ENCODE measurements at places on chromosomes 1 and 21. TPM values are rescaled to one million over a fixed set of nuclear protein-coding genes. Genes with fewer than 3 reads are reported as not detected.

The CDA gene
- 1.1 TPM for polyA plus RNA-seq

The OR10J1 gene
- polyA plus RNA-seq, result not detected

The TRIM58 gene
- polyA plus RNA-seq, result not detected

The PLA2G2F gene
- not detected for polyA plus RNA-seq

The CPLANE2 gene
- 6.8 TPM for polyA plus RNA-seq

- no peak for DNase-seq
Observed at GRCh38 chr1:179761296-179761695, 18.2 kb downstream of the FAM163A start.

DNA sequence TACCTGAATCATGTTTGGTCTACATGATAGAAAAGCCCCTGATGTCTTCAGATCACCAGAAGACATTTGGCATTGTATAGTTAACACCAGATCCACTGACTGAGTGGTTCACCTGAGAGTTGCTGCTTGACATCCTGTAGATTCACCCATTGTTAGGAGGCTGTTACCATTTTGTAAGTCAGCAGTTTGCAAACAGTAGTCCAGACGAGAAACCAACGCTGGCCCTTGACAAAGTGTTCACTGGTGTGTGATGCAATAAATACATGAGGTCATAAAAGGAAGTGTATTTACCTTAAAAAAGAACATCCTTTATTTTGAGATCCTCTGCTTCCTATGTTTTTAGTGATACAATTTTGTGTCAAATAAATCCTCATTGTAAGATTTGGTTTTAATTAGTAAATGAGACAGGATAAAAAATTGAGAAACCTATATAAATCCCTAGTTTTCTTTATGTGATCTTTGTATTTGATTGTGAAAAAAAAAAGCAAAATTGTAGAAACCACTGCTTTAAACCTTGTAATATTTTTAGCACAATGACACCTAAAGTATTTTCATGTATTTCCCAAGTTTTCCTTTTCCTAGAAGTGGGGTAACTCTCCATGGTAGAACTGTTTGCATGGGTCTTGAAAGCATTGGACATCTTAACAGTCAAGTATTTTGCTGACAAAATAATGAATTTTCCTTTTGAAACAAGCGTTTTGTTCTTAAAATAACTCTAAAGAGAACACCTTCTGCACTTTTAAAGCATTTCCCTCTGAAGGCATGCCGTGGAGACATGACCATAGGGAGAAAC is 204.3 kb downstream of the FGGY start:
- peak; percentile 15 for DNase-seq

DNA sequence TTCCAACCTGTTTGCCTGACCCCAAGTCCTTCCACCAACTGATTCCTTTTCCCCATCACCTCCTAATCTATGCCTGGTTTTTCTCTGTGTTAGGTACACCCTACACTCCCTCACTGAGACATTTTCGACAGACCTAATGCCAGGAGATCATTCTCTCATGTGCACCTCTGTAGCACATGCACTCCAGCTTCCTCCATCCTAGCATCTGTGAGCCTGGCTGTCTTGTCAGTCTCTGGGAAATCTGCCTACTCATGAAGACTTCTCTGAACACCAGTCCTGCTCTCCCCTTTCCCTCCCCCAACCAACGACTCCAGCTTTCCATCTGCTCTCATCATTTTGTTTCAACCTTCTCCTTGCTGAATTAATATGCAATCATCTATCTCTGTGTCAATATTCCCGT is 987 bp downstream of the MED8 start:
- DNase-seq, result no peak

DNA sequence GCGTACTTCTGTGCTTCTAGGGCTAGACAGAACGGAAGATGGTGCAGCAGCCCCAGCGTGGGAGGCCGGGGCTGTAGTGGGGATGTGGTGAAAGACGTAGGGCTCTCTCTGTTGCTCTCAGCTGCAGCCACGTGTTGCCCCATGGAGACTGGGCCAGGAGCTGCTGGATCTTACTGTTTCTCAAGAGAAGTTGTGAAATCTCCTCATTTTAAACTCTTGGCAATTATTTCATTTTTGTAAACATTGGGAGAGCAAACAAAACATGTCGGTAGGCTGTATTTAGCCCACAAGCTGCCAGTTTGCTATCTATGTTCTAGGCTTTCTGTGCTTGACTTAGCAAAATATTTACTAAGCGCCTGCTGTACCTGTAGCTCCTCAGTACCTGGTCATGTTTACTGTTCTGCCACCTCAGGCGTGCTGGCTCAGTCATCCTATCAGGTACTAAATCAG is 15.9 kb upstream of the ELOA start:
- DNase-seq, result no peak

- no peak for DNase-seq
Observed at GRCh38 chr21:46667741-46668380, 32.4 kb downstream of the PRMT2 start.

DNA sequence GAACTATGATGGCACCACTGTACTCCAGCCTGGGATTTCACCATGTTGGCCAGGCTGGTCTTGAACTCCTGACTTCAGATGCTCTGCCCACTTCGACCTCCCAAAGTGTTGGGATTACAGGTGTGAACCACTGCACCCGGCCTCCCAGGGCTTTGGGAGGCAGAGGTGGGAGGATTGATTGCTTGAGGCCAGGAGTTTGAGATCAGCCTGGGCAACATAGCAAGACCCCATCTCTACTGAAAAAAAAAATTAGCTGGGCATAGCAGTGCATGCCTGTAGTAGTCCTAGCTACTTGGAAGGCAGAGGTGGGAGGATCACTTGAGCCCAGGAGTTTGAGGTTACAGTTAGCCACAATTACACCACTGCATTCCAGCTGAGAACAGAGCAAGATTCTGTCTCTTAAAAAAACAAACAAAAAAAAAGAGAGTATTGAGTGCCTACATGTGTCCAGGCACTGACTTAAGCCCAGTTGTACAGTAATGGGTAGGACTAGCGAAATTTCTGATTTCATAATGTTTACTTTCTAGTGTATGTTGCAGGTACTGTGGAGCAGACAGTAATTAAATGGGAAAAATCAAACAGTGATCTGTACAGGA is 4.2 kb downstream of the MANEAL start:
- DNase-seq, result no peak

GRCh38 chr1:16195518-16195905 is 16.9 kb downstream of the ARHGEF19 start:
- DNase-seq, result no peak

DNA sequence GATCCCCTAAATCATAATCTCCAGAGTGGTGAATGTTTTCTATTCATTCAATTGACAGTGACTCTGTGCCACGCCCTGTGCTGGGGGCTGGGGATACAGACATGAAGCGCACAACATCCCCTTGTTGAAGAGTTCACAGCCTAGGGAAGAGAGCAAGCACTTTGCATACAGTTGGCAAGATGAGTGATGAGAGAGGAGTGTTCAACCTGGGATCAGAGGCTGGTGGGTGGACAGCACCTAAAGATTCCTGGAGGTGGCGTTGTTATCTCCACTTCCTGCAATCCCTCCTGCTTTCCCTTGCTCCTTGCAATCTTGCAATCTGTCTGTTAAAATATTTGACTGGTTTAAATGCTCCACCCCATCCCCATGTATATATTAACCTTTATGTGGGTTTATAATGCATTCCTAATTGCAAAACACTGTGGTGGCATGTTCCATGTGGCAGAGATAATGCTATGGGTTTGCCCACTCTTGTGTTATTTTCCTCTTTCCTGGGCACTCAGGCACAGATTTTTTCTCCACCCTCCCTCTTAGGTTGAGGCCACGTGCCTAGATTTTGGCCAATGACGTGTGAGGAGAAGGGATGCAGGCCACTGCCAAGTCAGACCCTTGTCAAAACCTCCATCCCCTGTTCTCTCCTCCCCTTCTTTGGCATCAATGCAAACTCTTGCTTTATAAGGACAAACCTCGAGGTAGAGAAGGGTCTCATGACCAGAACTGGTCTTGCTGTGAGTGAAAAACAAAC is 36.2 kb upstream of the GADD45A start:
- DNase-seq, result no peak

DNA sequence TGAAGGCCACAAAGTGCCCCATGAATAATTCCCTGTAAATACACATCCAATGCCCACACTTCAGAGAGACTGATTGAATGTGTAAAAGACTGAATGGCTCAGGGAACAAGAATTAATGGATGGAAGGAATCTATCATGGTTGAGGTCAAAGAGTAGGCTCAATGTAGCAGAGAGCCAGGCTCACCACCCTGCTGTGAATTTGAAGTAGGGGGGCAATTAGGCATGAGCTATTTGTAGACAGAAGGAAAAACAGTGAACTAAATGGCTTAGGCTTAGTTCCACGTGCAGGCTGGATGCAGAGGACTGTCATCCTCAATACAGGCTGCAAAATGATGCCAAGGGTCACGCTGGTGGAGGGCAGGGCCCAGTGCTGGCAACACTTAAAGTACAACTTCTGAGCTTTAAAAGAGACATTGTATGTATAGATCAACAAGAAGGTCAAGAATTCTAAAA is 22.9 kb upstream of the IGSF3 start:
- DNase-seq, result no peak

DNA sequence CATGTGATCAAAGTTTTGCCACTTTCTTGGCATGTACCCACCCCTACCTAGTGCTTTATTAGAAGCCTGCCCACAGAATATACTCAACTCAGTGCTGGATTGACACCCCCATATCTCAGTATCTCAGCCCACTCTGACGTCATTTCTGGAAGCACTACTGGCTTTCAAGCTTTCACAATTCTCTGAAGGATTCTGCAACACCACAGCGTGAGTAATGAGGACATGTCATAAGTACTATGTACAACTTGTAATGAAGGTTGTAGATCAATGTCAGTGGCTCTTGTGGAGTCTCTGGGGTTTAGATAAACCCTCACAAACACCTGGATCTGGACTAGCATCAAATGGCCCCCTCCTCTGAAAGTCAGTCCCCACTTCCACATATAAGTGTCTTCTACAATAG is 57.2 kb downstream of the TNFSF4 start:
- DNase-seq, result no peak

DNA sequence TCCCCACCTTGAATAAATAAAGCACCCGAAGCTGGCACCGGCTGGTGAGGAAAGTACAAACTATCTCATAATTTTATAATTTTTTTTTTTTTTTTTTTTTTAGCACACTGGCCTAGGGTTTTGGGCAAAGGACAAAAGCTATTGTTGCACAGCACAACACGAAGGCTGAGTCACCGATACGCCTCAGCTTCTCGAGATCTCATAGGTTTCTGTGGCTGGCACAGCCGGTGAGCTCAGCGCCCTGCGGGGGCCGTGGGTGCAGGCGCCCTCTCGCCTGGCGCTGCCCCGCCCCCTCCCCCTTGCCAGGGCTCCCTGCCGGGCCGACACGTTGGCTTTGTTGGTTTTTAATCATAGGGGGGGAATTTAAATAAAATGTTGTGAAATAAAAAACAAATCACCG is 17.2 kb downstream of the CASZ1 start:
- DNase-seq, result peak; percentile 95

DNA sequence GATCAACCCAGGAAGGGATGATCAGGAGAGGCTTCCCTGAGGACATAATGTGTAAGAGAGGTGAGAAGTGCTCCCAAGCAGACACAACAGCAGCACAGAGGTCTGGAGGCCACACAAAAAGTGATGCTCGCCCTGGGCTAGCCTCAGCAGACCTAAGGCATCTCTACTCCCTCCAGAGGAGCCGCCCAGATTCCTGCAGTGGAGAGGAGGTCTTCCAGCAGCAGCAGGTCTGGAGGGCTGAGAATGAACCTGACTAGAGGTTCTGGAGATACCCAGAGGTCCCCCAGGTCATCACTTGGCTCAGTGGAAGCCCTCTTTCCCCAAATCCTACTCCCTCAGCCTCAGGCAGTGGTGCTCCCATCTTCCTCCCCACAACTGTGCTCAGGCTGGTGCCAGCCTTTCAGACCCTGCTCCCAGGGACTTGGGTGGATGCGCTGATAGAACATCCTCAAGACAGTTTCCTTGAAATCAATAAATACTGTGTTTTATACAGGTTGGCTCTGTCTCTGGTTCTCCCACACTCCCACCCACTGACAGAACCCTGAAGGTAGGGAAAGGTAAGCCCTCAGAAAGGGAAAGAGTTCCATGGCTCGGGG is 5.0 kb downstream of the GJB3 start:
- DNase-seq, result no peak

GRCh38 chr1:226634166-226634588 is 85.6 kb downstream of the STUM start:
- DNase-seq, result peak; percentile 55

All from small intestine (tissue), 16 donors.